ENCODE measurements at places on chromosomes 4 and X.
A peak's percentile ranks its signal among the peaks of the same experiment; 100 is the strongest.

DNA sequence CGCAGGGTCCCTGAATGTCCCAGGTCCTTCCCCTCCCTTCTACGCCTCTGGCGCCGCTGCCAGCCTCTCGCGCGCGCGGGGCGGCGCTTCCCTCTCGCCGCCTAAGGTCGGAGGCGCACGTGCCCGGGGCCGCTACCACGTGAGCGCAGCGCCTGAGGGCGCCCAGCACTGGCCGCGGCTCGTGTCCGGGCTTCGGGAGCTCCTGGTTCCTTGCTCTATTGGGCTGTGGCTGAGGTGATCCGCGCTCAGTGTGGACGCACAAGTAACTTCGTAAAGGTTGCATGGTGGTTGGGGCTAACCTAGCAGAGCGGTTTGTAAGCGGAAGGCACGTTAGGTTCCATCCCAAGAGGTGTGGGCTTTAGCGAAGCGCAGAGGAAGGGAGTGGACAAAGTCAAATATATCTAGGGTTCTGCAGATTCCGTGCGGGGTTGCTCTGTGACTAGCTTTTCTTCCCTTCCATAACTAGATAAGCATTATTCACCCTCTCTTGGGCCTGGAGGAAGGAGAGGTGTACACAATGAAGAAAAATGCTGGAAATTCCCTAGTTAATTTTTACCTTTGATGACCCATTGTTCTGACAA is 1.8 kb downstream of the TLL1 start:
- DNase-seq: peak; percentile 35

- no peak for DNase-seq
These were observed 26.8 kb upstream of the TMEM184C start for GRCh38 chr4:147590249-147590920.

DNA sequence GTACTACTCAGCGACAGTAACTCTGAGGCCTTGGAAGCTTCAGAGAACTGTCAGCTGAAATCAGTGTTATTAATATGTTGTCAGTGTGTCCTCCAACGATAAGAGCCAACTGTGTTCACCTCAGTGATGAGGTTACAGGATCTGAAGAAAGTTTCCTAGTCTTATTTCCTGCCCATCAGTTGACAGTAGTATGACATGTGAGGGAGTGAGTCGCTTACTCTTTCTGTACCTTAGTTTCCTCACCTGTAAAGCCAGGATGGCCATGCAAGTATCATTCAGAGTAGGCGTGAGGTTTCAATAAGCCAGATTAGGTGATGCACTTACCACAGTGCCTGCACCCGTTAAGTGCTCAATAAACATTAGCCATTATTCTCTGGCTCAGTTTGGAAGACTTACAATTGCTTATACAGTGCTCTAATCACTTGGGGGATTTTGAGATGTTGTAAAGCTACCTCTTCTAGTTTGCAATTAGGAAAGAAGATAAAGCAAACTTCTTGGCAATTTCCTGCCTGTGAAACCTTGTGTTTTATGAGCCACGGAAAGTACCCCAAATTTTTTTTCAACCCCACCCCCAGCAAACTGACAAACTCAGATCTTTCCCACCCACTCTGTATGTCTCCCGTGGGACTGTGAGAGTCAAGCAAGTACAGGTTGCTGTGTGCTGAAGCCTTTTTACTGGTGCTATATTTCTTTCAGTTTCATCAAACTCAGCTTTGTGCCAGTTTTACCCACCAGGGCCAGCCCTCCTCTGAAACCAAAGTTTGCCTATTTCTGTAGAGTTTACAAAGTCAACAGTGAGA is 62.2 kb downstream of the ANXA3 start:
- no peak for DNase-seq

DNA sequence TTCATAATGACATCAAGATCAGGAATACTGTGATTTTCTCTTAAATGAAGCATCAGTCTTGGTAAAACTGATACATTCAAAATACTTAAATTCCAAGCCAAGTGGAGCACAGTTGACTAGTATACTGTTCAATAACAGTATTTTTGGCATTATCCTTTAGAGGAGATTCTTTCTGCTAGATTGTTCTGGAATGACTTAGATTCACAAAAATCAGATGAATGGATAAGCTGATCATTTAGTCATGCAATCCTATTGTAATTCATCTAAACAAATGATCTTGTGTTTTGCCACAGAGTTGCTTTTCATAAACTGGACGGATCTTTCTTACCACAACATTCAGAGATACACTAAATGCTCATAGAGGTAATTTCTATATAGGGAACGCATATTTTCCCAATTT is 232.0 kb downstream of the CXXC4 start:
- DNase-seq: no peak

GRCh38 chr4:78774417-78774816 is 1.7 kb upstream of the BMP2K start:
- no peak for DNase-seq

DNA sequence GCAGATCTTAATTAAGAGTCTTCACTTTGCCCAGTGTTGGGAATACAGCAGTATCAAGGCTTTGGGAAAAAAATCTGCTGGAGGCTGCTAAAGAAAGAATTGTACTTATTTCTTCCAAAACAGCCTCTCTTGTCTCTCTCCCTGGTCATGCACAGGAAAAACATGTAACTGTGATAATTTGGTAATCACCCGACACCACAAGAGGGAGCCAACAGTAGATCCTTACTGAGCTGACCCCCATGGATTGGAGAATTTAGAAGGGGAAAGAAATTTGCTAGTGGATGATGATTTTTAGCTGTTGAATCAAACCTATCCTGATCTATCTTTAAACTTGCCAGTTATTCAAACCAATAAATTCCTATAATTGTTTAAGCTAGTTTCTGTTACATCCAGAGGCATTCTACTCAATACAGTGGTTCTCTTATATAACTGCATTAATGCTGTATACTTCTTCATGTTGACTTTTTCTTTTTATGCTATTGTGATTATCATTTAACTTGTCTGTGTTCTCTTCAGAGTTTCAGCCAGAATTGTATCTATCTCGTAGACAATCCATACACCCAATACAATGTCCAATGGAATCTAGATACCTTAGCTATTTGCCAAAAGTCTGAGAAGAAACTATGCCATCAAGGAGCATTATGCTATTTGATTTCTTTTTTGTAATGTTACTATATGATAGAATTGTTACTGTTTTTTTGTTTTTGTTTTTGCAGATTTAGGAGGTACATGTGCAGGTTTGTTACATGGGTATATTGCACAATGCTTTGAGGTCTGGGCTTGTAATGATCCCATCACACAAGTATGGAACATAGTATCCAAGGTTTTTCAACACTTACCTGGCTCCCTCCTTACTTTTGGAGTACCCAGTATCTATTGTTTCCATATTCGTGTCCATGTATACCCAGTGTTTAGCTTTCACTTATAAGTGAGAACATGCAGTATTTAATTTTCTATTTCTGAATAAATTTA is 31.3 kb upstream of the ARHGEF38 start:
- no peak for DNase-seq

- DNase-seq: no peak
These were observed 64.0 kb downstream of the NBDY start for GRCh38 chrX:56793112-56793430.

GRCh38 chrX:10529344-10529743 is 91.0 kb downstream of the MID1 start:
- DNase-seq: no peak

DNA sequence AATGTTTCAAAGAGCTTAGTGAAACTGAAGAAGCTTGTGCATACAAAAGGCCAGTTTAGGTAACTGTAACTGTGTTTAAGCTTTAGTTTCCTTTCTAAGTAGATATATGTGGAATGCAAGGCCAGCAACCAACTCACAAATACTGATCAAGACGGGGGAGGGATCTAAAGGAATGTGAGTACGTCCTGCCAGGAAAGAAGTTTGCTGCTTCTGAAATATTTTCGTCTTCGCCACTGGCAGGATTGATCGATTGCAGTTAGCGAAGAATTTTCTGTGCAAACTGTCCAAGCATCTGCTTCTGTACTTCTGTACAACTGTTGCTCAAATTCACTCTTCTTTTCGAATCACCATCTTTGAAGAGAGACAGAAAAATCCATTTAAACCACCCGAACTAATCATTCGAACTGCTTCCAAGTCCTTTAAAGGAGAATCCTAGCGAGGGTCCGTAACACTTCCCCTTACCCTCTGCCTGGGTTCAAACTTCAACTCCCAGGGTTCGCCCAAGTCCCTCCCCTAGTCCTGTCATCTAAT is 373 bp upstream of the INTS6L start:
- DNase-seq: no peak

DNA sequence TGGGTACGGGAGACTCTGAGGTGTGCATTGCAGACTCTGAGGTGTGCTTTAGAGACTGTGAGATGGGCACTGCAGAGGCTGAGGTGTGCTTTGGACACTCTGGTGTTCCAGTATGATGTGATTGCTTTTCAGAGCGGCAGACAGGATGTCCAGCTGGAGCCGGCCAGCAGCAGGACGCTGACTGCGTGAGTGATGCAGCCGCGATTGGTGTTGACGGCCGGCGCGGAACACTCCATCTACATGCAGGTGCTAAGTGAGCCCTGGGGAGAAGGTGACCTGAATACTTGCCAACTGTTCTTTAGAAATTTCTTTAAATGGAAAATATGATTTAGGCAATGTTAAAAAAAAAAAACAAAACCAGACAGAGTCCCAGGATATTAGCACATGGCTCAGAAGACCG is 103.1 kb upstream of the PPP2R3B start:
- DNase-seq: no peak

GRCh38 chr4:158190718-158191117 is 17.9 kb upstream of the GASK1B start:
- no peak for DNase-seq

GRCh38 chr4:10180927-10181744 is 64.5 kb upstream of the WDR1 start:
- no peak for DNase-seq

DNA sequence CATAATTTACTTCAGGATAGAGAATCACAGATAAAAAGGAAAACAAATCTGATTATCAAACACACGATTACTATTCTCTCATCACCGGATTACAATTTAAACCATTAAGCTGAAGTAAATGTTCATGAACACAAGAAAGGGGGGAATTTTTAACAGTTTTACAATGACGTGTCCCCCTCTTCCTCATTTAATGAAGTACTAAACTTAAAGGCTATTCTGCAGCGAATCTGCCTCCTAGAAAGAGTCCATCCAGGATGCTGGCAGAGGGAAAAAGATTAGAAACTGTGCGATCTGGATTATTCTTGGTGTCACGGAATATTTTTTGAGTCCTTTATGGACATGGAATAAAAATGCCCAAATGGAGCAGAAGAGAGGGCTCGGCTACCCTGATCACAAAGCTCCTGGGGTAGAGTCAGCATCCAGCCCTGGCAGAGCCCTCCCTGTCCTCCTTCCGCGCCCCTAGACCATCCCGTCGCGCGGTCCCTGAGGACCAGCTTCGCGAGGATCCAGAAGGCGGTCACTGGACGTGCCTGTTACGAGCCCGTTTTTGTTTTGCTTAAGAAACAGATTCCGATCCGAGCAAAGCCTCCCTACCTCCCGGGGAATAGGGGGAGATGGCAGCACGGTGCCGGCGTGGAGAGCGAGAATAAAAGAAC is 1.2 kb downstream of the ELF2 start:
- DNase-seq: peak; percentile 23

DNA sequence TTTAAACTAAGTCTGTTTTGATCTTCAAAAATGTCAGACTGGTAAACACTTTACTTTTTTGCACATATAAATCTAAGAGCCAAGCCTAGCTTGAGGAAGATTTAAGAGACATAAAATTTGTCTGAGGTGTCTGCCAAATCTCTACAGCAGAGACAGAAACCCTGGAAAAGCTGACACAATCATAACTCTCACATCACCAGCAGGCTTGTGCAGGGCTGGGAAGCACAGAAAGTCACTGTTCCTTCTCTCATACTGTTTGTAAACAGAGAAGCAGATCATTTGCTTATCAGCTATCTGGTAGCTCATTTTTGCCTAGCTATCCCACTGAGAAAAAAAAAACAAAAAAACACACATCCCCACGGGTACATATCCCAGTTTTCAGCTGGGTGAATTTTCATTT is 7.0 kb downstream of the ENOX2 start:
- DNase-seq: no peak

GRCh38 chr4:183300070-183300469 is 20.0 kb downstream of the CLDN22 start:
- DNase-seq: no peak

GRCh38 chrX:98480606-98481005 is 1596.9 kb downstream of the RPA4 start:
- no peak for DNase-seq

GRCh38 chrX:24099394-24099793 is 44.6 kb downstream of the EIF2S3 start:
- DNase-seq: no peak

DNA sequence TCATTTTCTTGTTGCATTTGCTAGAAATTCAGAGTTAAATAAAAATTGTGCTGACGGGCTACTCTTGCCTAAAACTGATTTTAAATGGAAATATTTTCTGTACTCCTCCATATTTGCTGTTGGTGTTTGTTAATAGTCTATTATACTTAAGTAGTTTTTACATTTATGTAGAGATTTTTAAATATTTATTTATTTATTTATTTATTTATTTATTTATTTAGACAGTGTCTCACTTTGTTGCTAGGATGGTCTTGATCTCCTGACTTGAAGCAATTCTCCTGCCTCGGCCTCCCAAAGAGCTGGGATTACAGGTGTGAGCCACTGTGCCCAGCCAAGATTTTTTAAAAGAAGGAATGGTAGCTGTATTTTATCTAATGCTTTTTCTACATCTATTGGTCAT is 68.1 kb downstream of the TMEM164 start:
- DNase-seq: no peak

- DNase-seq: no peak
These were observed 31.5 kb downstream of the GRSF1 start for GRCh38 chr4:70808151-70808550.

GRCh38 chr4:161121451-161121850 is 1042.3 kb downstream of the FSTL5 start:
- no peak for DNase-seq

DNA sequence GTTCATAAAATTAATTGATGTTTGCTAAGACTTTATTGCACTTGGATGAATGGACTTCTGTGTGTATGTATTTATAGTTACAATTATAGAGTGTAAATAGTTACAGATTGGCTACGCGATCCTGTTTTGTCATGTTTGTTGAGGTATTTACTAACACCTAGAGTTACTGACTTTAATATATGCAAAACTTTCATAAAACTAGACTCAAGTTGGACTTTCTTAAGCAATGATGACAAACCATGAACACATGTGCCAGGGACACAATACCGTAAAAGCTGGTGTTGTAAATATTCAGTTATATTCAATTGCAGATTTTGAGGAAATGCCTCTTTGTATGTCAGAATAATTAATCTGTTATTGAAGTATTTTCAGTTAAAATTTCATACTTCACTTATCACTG is 6.1 kb downstream of the GRIA2 start:
- DNase-seq: no peak

Measured in NCI-H510A (cell line).